ENCODE measurements at places on chromosomes 7 and 10.

- DNase-seq, result no peak
Observed at GRCh38 chr10:103708627-103709288, 146.6 kb downstream of the SH3PXD2A start.

DNA sequence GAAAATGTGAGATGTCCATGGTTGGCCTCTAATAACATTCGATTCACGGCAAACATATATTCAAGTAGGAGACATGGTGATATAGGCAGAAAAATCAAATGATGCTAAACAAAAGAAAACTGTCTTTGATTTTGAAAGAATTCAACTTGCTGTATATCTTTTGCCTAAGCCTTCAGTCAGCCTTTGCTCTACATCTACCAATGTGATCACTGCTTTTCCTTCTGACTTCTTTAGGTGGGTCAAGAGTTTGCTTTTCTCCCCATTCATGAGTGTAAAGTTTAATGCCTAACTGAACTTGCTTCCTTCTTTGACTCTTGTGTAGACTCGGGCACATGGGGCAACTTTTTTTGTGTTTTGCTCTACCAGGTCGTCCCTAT lies 417 bp upstream of the HIF1AN start:
- no peak for DNase-seq

DNA sequence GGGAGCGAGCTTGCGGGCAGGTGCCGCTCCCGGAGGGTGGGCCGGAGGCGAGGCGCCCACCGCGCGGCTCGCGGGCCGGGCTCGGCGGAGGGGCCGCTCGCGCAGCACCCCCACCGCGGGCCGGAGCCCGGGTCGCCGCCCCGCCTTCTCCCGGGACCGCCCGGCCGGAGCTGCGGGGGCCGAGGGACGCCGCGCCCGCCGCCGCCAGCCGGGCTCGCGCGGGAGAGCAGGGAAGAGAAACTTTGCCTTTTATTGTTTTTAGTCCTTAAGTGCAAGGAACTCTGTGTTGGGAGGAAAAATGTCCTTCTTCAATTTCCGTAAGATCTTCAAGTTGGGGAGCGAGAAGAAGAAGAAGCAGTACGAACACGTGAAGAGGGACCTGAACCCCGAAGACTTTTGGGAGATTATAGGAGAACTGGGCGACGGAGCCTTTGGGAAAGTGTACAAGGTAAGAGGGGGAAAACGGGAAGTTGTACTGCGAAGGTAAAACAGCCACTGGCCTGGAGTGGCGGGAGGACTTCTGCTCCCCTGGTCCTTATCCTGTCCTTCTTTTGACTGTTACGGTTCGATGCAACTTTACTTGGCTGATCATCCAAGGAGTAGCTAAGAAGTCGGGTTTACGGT lies 620 bp downstream of the SLK start:
- DNase-seq, result peak; percentile 47

DNA sequence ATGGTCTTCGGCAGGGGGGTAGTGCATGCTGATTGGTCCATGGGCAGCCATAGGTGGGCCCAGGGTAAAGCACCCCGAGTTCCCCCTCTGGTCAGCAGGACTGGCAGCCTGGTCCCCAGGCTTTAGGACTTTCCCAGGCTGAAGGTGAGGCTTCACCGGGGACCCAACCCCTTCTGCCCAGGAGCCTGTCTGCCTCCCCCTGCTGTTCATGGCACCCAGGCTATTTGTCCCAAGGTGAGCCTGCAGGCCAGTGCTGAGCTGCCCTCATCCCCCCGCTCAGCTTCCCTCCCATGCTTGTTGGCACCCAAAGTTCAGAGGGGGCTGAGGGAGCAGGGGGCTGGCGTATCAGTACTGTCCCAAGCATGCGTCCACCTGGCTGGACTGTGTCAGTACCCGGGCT lies 38.5 kb upstream of the ZNRF2 start:
- DNase-seq, result no peak

DNA sequence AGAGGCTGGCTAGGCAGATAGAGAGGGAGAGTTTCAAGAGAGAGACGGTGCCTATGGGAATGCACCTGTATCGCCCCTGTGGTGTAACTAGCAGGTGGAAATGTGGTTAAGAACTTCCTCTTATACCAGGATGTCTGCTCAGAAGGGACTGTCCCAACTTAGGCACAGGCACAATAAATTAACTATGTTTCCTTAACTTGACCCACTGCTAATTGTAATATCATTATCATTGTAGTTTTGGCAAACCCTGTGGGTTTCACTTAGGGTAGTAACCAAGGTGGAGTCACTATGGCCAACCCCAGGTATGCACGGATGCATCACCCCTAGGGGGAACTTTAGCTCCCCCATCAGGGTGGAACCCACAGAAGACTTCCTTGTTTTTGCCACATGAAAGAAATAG lies 455.7 kb downstream of the DGKB start:
- DNase-seq, result no peak

GRCh38 chr10:79243181-79244067 lies 103.8 kb upstream of the PPIF start:
- DNase-seq, result no peak
